ENCODE measurements at places on chromosomes 2 and 18. TPM values are rescaled to one million over a fixed set of nuclear protein-coding genes. Genes with fewer than 3 reads are reported as not detected.

SIX3 gene
- not detected for total RNA-seq

EVA1A gene
- 1.3 TPM for total RNA-seq

GRCh38 chr2:147293991-147294824, 550.6 kb upstream of the ACVR2A start:
- no peak for DNase-seq

- no peak for DNase-seq
Measured at GRCh38 chr2:69636395-69636794, 7.1 kb downstream of the AAK1 start.

DNA sequence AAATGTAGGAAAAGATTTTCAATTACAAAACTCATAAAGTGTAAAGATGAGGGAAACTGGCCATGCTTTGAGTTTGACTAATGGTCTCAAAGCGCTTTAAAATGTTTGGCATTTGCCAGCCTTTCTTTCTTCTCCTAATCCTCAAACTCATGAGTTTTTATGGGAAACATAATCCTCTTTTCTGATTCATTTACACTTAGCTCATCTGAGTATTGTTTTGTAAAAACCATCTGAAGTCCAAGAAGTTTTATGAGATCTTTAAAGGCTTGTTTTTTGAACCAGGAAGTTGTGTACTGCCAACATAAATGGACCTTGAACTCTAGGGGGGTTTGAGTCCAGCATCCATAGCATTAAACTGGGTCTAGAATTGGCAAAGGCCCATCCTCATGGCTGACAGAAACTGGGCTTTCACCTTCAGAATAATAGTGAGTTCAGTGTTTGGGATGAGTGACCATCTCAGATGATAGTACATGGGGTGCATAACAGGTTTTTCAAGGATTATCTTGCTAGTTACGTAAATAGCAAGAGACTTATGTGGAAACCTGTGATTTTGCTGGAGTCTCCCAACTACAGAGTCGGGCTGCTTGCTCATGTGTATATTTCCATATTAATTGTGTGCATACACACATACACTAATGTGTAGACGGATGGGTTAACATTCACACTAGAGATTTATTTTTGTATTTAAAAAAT, 3.8 kb upstream of the LTBP1 start:
- DNase-seq, result no peak

GRCh38 chr18:74289137-74289536, 2.6 kb downstream of the CYB5A start:
- DNase-seq, result no peak

GRCh38 chr18:52216109-52216508, 123.9 kb upstream of the DCC start:
- no peak for DNase-seq
